ENCODE measurements at places on chromosomes 7 and 10.

GRCh38 chr7:154919344-154920225 lies 83.3 kb downstream of the PAXIP1 start:
- no peak for DNase-seq

- DNase-seq = no peak
Observed at GRCh38 chr10:31130406-31130805, 98.7 kb upstream of the ZNF438 start.

DNA sequence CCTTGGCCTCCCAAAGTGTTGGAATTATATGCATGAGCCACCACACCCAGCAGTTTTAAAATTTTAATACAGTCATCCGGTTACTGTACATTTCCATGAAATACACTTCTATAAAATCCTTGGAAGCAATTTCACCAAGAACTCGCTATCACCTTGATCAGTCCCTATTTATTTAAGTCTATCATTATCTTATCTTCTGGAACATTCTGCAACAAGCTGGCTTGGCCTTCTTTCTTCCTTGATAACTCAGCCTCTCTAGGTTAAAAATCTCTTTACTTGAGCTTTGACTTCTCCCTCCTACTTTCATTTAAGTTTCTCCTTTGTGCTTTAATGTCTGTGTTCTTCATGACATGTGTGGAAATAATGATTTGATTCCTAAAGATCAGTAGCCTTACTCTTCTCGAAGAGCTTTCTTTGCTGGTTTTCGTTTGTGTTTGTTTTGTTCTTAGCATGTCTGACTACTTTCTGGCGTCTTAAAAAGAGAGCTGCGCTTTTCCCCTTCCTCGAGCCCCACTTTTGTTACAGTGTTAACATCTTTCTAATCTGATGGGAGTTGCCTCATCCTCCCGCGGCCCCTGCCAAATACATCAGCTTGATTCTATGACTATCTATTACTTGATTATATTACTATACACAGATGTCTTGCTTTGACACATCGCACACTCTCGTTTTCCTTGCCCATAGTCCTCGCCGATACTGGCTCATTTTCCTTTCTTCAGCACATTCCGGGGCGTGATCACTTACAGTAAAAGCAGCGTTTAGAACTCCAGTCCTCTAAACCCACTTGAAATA lies 11.1 kb upstream of the CALML5 start:
- peak; percentile 9 for DNase-seq

DNA sequence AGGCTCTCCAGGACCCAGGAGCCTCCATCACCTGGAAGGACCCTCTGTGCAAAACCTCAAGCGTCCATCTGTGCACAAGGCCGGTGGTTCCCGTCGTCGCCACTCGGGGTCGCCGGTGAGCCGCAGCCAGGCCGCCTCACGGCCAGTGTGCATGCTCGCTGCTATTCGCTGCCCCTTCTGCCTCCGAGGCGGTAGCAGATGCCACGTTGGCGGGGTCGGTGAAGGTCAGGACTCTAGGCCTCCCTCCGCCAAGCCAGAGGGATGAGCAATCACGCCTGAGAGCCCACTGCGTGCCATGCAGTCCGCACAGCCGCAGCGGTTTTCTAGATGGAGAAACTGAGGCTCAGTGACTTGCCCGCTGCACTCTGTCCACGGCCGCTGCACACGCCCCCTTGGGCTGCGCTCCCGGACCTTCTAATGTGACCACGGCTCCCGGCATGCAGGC lies 5.7 kb downstream of the UPK3B start:
- DNase-seq = no peak

DNA sequence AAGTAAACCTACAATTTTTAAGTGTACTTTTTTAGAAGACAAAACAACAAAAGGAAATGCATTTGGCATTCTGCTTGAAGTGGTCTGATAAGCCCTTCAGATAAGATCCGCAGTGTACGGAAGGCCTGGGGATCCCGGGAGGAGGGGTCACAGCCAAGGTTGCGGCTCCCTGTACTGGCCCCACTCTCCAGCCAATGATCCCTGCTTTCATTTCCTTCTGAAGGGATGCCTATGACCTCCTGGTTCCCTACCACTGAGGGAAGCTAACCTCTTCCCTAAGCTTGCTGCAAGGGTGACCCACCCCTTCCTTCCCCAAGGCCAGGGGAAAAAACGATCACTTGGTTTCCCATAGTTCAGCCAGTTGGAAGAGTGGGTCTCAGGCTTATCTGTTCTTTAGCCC lies 5.3 kb downstream of the DENND2A start:
- DNase-seq = no peak

DNA sequence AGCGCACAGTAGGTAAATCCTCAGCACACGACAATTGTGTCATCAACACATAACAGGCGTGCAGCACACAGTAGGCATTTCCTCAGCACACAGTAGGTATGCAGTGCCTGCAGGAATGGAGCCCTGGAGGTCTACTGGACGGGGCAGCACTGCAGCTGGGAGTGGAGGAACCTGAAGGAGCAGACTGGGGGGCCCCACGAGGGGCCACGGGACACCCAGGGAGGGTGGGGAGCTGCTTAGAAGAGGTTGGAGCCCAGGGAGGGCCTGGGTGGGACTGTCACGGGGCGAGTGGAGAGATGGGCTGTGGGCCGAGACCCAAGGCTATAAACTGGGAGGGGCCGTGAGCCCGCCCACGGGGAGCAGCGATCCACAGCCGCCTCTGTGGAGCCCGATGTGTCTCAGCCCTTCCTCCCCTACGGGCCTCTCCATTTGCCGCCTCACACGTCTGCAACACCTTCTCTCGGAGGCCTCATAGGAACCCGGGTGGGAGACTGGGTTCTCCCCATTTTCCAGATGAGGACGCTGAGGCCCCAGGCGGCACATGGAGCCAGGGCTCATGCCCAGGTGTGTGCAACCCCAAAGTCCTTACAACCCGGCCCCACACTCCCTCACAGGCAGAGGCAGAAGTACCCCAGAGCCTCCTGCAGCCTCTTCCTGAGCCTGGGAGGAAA lies 101.5 kb downstream of the MICALL2 start:
- peak; percentile 53 for DNase-seq

- no peak for DNase-seq
Observed at GRCh38 chr7:24718977-24719491, 38.2 kb downstream of the GSDME start.

DNA sequence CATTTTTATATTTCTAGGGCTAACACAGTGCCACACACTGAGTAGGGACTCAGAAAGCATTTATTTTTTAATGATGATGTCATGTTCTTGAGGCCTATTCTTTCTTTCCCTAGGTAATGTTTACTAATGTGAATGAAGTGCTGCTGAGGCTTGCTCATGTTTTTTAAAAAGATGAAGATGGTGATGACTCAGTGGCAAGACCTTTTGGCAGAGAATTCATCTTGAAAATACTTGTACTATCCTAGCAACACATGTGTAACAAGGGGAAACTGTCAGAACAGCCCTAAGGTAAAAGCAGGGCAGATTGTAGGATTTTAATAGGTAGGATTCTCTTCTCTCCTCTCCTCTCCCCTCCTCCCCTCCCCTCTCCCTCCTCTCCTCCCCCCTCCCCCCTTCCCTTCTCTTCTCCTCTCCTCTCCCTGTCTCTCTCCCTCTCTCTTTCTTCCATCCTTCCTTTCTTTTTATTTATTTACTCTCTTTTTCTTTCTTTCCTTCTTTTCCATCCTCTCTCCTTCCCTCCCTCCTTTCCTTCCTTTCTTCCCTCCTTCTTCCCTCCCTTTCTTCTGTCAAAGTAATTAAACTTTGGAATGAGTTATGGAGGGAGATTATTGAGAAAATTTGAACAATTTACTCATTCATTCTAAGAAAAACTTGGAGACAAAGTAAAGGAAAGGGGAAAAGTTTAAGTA lies 75.3 kb downstream of the ZNF92 start:
- DNase-seq = no peak

- DNase-seq = no peak
Observed at GRCh38 chr7:151405588-151405987, 4.2 kb downstream of the WDR86 start.

- no peak for DNase-seq
Observed at GRCh38 chr7:7220821-7221220, 38.5 kb downstream of the C1GALT1 start.

DNA sequence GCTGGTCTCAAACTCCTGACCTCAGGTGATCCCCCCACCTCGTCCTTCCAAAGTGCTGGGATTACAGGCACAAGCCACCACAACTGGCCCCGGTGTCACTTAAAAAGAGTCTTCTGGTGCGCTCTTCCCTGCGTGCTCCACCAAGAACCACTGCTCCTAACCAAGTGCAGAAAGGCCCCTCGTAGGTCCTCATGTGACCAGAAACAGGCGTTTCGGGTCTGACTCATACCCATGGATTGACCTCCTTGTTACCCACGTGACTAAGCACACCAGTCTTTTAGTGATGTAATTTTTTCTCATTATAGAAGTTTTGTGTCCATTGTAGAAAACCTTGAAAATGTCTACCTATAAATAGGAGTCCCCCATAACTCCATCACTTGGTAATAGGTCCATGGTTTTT lies 13.9 kb downstream of the FKBP6 start:
- DNase-seq = no peak

DNA sequence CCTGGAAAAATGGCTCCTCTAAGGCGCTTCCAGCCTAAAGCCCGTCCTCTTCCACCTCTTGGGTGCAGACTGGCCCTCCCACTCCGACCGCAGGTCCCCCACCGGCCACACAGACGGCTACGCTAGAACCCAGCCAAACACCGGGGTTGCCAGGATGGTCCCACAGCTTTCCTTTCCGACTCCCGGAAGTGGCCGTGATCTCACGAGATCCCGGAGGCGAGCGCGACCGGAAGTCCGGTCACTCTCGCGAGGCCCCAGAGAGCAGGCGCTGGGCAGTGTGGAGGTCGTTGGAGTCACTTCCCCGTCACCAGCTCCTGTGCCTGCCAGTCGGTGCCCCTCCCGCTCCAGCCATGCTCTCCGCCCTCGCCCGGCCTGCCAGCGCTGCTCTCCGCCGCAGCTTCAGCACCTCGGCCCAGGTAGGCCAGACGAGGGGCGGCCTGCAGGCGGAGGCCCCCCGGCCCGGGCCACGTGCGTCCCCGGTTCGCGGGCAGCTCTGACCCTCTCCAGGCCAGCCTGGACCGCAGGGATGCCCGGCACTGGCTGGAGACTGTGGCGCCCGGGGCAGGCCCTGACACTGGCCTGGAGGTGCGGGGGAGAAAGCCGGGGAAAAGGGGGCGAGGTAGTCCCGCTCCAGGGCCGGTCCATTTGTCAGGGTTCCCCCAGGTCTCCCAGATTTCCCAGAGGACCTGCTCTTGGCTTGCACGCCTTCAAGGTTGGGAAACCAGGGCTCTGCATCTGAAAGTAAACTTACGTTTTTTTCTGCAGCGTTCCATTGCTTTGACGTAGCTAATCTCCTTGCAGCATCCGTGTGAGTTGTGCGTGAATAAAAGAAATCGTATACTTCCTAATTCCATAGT lies at the start of the genes MDH2 and STYXL1:
Gene MDH2 (plus strand): TSS at position 296 of the 857 bp plus-strand sequence. CDS start 55 bp downstream, at position 351.
Gene STYXL1 (minus strand): TSS at position 190 of the 857 bp plus-strand sequence. CDS start 17,477 bp downstream, outside the sequence.
- DNase-seq = peak; percentile 95

- DNase-seq = no peak
Observed at GRCh38 chr10:124680675-124681074, 63.5 kb downstream of the FAM53B start.

DNA sequence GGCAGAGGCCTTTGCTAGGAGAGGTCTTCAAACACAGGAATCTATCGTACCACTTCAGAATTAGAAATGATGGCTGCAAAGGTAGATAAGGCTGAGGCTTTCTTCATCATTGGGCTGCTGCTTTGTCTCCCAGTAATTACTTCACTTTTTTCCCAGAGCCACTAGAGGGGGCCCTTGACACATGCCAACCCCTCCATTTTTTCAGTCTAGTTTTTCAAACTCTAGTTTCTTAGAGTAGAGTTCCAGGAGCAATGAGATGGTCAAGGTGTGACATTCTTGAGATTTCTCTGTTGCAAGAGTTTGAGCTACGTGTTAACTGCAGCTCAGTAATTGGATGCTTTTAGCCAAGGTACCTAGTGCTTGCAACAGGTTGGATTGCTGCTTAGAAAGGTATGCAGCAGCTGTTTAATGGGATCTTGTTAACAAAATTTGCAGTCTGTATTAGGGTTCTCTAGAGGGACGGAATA lies 33.8 kb upstream of the RBM20 start:
- no peak for DNase-seq

DNA sequence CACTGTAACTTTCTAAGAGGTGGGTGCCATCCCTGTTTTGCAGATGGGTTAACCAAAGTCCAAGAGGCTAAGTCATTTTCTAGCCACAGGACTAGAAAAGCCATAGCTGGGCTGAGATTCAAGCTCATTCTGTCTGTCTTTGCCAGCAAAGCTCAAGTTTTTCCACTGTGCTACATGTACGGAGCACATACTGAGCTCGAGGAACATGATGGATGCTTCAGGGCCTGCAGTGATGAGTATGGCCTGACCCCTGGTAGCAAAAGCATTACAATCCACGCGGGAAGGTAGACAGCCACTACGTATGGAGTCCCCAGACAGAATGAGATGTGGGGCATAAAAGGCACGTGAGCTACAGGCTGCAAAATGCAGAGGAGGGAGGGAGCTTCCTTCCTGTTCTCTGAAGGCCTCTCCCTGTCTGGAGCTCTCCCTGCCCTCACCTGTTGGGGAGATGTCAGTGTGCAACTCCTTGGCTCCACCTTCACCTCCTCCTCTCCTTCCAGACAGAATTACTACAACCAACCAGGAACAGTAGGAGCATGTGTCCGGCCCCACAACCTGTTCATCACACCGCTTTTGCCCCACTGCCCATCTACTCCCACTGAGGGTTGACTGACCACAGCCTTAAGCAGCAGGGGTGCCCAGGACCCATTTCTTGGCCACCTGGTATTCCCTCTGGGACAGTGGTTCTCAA lies 16.4 kb downstream of the ITPRIP start:
- no peak for DNase-seq

GRCh38 chr10:74674927-74675326 lies 151.5 kb upstream of the KAT6B start:
- DNase-seq = no peak

DNA sequence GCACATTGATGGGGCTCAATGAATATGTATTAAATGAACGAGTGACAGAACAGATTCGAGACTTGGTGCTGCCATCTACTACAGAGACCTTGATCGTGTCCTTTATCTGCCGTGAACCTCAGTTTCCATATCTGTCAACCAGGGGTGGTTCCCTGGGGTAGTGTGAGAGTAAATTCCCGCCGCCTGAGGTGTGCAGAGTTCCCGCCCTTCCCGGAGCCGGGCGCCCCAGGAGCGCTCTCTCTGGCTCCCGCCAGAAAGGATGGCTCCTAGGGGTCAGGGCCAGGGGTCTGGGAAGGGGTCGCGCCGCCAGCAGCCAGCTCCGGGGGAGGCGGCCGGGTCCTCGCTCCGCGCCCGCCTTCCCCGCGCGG lies 333 bp upstream of the PLCE1 start:
- no peak for DNase-seq

DNA sequence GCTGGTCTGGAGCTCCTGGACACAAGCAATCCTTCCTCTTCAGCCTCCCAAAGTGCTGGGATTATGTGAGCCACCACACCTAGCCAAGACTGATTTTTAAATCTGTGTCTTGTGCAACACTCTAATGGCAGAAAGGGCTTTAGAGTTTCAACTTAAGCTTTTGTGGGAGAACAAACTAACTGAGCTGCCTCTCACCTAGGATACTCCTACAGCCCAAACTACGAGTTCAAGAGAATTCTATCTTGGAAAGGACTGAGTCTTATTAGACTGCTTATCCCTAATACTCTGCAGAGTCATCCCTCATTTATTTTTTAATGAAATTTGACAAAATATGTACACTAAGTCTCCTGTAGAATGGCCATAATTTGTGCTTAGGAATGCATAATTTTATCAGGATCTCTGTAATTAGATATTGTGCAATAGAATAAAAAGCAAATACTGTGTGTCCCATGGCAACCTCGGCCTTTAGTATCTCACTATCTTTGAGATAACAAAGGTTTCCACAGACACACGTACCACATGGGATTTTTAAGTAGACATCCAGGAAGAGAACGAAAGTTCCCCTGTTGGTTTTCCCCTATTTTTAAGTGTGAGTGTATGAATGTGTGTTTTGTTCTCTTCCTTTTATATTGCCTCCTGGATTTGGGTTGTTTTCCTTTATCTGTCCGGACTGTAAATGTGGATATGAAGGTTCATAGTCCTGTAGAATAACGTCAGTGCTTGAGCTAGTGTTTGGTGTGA lies 199.4 kb upstream of the TCF7L2 start:
- DNase-seq = no peak
